ENCODE measurements at places on chromosomes 11 and 22. TPM values are rescaled to one million over a fixed set of nuclear protein-coding genes. Genes with fewer than 3 reads are reported as not detected.

- DNase-seq, result no peak
These were observed 1.9 kb upstream of the FTH1 start for GRCh38 chr11:61969391-61969758.

GRCh38 chr11:76322540-76322939 lies 58.4 kb downstream of the THAP12 start:
- peak; percentile 29 for DNase-seq

Gene OR4A16
- not detected for total RNA-seq

Gene KRTAP5-10
- total RNA-seq, result not detected

Gene MYBPC3
- not detected for total RNA-seq

DNA sequence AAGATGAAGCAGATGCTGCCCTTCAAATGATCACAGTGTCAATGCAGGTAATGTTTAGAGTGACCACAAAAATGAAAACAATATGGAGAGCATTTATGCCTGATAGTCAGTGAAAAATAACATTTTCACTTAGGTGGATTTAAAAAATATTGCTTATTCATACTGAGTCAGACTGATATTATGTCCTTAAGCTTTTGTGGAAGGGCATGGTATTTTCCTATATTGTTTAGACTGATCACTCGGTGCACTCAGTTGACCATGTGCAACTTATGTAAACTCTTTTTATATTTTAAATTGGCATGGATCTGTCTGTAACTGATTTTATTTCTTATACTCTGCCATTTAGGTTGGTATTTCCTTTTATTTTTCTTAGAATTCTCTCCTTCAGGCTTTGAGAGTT lies 106.6 kb downstream of the DYNC2H1 start:
- DNase-seq, result no peak

Data from activated CD4-positive, alpha-beta memory T cell treated with anti-CD3 and anti-CD28 coated beads for 36 hours (primary cell).